Cardiac septum (tissue), 1 donor: ENCODE measurements at places on chromosomes 1 and 21. TPM values are rescaled to one million over a fixed set of nuclear protein-coding genes. Genes with fewer than 3 reads are reported as not detected.

GBP1 gene
- 6.2 TPM for total RNA-seq

UBE2J2 gene
- 37.2 TPM for total RNA-seq

PLCH2 gene
- total RNA-seq = 0.11 TPM

OR2L5 gene
- total RNA-seq = not detected

CELA2A gene
- total RNA-seq = not detected

EPHB2 gene
- total RNA-seq = 0.81 TPM

CELA2B gene
- not detected for total RNA-seq

SLC35A3 gene
- total RNA-seq = 9.8 TPM

BGLAP gene
- 0.78 TPM for total RNA-seq

MMEL1 gene
- total RNA-seq = not detected

HFM1 gene
- 2.7 TPM for total RNA-seq

MPL gene
- total RNA-seq = 1.6 TPM

MYOM3 gene
- total RNA-seq = 249 TPM

TDRD5 gene
- total RNA-seq = not detected

HSPA6 gene
- 1.9 TPM for total RNA-seq

CAPN9 gene
- 0.38 TPM for total RNA-seq

CLCA4 gene
- total RNA-seq = 0.13 TPM

WNT3A gene
- not detected for total RNA-seq
